ENCODE measurements at places on chromosomes 1 and 21.

GRCh38 chr1:86410879-86411278 lies 13.1 kb upstream of the CLCA2 start:
- DNase-seq: no peak

DNA sequence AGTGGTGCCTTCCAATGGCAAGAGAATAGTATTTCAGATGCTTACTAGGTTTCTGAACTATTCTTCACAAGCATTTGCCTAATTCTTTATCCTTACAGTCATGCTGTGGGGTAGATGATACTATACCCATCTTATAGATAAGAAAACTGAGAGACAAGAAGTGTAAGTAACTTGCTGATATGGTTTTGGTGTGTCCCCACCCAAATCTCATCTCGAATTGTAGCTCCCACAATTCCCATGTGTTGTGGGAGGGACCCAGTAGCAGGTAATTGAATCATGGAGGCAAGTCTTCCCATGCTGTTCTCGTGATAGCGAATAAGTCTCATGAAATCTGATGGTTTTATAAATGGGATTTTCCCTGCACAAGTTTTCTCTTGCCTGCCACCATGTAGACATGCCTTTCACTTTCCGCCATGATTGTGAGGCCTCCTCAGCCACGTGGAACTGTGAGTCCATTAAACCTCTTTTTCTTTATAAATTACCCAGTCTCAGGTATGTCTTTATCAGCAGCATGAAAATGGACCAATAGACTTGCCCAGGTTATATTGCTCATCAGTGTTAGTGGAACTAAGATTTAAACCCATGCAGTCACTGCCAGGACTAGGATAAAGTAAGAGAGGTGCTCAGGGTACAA lies 298.7 kb downstream of the GRIK1 start:
- no peak for DNase-seq

- DNase-seq: no peak
Observed at GRCh38 chr1:109983380-109984189, 980 bp upstream of the AHCYL1 start.

GRCh38 chr1:186838380-186839040 lies 9.8 kb downstream of the PLA2G4A start:
- DNase-seq: no peak

- no peak for DNase-seq
Observed at GRCh38 chr1:17287130-17287776, 20.7 kb upstream of the PADI4 start.

DNA sequence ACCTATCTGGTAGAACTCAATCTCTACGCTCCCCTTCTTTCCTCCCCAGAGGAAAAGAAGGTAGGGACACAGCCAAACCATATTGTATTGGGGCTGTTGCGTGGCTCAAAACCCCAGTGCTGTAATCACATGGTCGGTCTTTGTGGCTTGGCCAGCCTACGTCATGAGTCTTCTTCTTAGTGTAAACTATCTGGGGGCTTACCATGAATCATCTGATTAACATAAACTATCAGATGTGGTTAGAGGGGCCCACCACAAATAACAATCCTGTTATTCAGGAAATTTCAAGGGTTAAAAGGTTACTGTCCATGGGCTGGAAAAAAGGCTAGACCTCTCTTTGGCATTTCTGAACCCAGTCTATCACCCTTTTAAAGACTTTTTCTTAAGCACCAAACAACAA lies 49.5 kb upstream of the GPR52 start:
- DNase-seq: no peak

GRCh38 chr1:206578978-206579374 lies 33.3 kb downstream of the EIF2D start:
- peak; percentile 57 for DNase-seq

- DNase-seq: no peak
Observed at GRCh38 chr1:206713070-206713469, 28.4 kb downstream of the MAPKAPK2 start.

DNA sequence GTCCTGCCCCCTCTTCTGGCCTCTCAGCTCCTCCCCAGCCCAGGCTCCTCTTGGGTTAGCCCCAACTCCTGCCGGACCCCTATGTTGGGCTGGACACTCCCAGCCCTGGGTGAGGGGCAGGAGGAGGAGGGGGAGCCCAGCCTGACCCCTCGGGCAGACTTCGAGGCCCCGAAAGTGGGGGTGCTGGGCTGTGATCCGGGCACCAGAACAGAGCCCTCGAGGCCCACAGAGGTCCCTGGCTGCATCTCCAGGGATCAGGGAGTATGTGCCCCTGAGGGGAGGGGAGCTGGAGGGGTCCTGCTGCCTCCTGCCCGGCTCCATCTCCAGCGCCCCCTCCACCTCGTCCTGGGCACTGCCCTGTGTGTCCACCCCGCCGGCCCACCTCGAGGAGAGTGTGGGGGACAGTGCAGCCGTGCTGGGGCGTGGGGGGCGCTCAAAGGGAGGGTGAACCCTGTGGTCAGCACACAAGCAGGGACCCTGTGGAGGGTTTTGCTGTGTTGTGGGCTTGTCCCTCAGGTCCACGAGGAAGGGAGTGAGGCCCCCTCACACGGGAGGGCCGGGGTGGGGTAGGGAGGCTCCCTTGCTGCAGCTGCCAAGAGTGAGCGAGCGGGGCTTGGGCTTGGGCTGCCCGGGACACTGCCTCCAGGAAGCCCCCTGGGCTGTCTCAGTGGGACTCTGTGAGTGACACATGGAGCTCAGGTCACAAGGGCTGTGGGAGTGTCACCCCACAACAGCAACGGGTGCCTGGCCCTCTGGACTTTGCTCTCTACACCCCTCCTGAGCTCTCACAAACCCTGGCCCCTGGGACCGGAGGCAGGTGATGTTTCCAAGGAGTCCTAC lies 54.4 kb downstream of the COL18A1 start:
- DNase-seq: no peak

DNA sequence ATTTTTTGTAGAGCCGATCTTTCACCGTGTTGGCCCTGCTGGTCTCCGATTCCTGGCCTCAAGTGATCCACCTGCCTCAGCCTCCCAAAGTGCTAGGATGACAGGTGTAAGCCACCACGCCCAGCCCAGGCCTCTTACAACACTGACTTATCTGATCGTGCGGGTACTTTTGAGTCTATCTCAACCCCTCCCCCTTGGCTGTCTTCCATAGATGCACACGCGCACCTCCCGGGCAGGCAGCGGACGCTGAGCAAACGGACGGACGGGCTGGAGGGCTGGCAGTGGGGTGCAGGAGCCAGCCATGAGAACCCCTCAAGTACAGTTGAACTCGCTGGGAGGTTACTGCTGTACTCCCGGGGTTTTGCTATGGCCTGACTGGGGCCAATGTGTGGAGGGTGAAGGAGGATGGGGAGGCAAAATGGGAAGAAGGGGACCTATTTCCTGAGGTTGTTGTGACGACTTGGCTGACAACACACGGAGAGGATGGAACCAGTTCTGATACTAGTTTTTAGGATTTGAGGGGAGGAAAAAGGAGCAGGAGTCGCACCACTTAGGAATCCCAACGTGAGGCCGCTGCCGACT lies 959 bp downstream of the CD58 start:
- no peak for DNase-seq

DNA sequence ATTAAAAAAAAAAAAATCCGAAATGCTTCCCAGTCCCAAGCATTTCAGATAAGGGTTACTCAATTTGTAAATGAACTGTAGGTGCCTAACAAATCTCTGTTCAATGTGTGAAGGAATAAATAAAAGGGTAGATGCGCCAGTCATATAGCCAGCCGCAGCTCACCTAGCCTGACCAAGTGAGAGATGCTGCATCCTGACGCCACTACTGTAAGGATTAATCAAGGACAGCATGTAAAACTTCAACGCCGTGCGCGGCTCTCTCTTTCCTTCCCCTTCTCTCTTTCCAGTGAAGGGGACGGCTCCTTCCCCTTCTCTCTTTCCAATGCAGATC lies 441 bp downstream of the PPT1 start:
- DNase-seq: no peak

DNA sequence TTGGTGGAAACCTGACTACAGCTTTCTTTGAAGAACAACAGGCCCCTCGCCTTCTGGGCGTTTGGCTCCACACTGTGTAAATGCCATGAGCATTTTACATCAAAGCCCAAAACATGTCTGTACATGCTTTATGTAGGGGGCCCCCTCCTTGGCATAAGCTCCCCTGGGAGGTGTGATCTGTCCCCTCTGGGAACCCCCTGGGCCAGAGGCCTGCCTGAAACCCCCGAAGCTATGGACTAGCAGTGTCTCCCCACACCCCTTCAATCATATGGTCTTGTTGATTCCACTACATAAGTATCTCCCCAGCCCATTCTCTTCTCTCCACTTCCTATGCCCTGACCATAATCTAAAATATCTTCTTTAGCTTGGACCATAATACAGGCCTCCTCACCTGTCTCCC lies 241.5 kb downstream of the C1orf94 start:
- DNase-seq: no peak

DNA sequence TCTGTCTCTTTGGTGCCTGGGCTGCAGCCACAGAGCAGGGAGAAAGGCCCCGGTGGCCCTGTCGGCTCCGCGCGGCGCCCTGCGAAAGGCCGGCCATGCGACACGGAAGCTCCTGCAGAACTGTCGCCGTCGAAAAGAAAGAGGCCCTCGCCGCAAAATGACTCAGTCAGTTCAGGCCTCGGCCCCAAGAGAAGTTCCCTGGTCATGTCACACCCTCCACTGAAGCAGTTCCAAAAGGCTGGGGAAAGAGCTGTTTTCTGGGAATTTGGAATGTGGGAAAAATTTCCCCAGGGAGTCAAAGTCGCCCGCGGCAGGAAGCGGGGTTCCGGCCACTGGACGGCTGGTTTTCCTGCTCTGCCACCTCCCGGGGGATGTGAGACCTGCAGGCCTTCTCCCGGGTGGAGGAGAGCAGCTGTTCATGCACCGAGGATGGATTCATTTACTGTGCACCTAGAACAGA lies 115.8 kb upstream of the ZNF678 start:
- DNase-seq: no peak

DNA sequence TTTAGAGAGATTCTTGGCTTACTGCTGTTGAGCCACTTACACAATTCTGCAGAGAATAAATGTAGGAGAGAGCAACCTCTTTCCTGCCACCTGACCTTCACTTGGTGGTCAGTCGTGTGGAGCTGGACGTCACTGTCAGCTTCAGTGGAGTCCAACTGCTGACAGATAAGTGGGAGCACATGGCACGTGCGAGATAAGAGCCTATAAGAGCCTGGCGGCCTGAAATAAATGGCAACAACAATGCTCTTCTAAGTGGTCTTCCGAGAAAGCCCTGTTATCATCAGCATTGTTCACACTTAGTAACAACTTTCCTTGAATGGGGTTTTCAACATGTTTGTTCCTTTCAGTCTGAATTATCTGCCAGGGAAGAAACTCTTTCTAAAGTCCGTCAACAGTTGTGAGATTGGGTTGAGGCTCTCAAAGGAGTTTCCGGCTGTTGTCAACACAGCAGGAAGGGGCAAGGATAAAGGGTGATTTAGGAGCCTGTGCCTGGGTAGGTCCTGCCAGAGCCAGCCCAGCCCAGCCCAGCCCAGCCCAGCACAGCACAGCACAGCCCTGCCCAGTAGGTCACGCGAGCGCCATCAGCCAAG lies 57.2 kb upstream of the RUNX1 start:
- DNase-seq: no peak

- no peak for DNase-seq
Observed at GRCh38 chr1:55689800-55690199, 474.6 kb upstream of the USP24 start.

DNA sequence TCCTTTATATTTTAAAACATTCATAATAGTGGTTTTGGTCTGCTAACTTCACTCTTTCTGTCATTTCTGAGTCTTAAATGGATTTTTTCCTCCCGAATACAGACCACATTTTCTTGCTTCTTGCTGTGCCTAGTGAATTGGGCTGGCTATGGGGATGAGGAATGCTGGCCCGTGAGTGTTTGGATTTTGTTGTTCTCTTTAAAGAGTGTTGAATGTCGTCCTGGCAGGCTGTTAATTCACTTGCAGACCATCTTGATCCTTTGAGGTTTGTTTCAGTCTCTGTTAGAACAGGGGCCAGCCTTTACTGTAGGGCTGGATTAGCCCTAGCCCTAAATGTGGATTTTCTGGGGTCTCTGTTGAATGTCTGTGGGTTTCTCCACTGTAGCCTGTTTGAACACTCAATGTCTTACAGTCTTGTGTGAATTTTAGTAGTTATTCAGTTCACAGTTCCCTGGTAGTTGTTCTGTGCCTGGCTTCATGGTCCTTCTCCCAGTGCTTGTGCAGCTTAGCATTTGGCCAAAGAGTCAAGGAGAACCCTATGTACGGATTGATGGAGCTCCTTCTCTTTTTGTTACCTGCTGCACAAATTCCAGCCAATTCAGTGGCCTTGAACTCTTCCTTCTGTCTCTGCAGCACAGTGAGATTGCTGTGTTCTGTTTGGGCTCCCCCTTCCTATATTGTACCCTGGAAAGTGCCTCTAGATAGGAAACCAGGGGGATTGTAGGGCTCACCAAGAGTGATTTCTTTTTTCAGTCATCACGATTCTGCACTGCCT lies 95.7 kb downstream of the DYRK1A start:
- DNase-seq: no peak

DNA sequence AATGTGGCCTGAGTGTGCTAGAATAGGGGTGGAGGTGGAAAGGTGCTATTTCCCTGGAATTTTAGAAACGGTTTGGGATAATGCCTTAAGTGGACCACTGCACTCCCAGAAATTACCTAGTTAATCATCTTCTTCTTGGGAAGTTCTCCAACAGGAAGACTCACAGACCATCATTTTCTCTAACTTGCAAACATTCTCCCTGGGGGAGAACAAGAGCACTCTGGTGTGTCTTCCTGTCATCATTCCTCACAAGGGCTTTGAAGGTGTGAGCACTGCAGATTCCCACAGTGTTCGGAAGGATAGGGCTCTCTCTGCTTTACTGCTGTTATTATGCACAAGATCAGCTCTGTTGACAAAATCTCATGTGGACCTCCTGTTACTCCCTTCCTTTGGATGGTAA lies 54.9 kb upstream of the TSPAN2 start:
- no peak for DNase-seq

- DNase-seq: no peak
Observed at GRCh38 chr1:239995281-239995680, 96.4 kb upstream of the FMN2 start.

- no peak for DNase-seq
Observed at GRCh38 chr1:58437623-58438022, 108.9 kb downstream of the OMA1 start.

DNA sequence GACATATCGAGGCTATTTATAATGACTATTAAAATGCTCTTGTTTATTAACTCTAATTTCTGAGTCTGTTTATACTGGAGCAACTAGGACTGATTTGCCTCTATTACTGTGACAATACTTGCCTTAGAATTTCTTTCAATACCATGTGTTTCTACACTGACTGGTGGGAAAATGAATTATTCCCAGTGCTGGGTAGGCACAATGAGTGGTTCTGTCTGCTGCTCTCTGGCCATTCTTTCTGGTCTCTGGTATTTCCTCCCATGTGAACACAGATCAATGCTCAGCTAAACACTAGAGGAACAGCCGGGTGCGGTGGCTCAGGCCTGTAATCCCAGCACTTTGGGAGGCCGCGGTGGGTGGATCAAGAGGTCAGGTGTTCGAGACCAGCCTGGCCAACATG lies 390.5 kb downstream of the PRDM2 start:
- DNase-seq: no peak

GRCh38 chr1:228083871-228084278 lies 1.4 kb downstream of the ARF1 start:
- no peak for DNase-seq

- no peak for DNase-seq
Observed at GRCh38 chr1:16608838-16609560, 4.4 kb downstream of the NBPF1 start.
